Islet precursor cell (in vitro differentiated cells): ENCODE measurements at places on chromosomes 16 and 17.

DNA sequence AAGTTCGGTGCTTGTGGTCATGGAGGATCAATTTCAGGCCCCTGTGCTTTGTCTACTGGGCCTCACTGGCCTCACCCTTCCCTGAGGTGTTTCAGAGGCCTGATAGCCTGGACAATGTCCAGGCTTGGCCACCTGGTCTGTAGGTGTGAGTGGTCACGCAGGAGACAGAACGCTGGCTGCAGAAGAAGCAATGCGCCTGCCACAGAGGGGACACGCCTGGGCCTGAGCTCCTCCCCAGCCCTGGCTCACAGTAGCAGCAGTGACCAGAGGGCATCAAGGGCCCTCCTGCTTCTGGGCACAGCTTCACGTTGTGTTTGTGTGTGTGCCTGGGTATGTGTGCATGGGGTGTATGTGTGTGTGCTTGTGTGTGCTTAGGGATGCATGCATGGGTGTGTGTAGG is 1.9 kb upstream of the PITPNM3 start:
- DNase-seq, result no peak

DNA sequence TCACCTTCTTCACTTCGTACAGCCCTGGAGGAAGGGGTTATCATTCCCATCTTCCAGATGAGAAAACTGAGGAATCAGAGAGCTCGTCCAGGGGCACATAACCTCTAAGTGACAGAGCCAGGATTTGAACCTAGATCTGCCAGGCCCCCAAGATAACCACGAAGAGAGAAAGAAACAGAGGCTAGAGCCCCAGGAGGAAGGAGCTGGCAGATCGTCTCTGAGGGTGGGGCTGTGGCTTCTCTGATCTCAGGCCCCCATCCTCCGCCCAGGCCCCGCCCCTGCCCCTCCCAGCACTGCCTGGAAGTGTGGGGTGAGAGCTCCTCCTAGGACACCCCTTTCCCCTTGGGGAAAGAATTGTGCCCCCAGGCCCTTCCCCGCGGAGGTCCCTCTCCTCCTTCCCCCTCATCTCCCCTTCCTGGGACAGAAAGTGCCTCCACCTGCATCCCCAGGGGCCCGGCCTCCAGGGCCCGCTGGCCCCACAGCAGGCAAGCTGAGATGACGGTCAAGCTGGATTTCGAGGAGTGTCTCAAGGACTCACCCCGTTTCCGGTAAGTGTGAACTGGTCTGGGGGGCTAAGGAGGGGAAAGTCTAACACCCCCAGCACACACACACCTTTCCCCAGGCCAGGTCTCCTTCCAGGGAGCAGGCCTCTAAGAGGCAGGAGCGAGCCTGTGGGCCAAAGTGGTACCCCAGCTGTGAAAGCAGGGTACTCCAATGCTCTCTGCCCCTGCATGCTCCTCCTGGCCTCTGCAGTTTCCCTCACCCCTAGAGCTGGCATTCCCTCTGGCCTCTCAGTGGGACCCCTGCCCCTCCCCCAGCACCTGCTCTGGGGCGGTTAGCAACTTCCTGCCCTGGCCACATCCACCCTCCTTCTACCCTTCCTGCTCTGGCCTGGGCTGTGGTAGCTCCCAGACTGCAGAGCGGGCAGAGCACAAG is at the start of gene ACAP1:
ACAP1 (plus strand) TSS at position 290 of the 936 bp plus-strand sequence; CDS start at position 496, 206 bp downstream.
- DNase-seq, result no peak

DNA sequence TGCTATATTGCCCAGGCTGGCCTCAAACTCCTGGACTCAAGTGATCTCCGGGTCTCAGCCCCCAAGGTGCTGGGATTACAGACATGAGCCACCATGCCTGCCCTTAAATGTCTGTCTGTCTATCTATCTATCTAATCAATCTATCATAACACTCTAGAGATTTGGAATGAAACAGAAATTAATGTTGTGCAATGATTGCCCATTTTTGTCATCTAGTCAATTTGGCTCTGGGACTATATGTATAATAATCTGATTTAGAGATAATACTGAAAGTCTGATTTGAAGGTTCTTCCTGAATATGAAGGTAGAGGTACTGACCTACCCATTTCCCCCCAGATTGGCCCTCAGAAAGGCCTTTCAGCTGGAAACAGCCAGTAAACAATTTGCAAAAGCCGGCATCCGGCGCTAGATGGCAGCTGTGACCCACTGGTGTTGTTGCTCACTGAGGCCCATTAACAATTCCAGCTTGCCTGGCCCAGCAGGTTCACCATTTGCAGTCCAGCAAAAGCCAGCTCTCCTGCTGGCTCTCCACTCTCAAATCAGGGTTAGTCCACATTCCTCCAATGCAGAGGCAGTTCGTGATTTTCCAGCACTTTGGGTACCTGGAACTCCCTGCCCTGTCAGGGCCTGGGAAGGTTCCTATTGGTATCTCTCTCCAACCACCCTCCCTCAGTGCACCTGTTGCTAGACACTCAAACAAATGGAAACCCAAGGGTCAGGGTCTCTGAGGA is 22.9 kb upstream of the C16orf87 start:
- DNase-seq, result peak; percentile 95

DNA sequence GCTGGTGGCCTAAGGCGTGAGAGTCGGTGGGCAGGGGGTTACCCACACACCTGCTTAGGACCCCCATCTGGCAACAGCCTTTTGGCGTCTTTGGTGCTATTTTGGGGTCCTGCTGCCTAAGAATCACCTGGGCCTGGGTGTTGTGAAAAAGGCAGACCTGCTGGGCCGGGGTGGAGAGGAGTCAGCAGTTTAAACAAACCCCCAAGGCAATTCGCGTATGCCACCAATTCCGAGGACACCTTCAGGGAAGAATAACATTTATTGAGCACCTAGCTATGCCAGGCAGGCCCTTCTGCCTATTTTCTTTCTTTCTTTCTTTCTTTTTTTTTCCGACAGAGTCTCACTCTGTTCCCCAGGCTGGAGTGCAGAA is 53.9 kb upstream of the TOB1 start:
- DNase-seq, result no peak

GRCh38 chr17:77609553-77610517 is 348.7 kb upstream of the TNRC6C start:
- DNase-seq, result peak; percentile 40

DNA sequence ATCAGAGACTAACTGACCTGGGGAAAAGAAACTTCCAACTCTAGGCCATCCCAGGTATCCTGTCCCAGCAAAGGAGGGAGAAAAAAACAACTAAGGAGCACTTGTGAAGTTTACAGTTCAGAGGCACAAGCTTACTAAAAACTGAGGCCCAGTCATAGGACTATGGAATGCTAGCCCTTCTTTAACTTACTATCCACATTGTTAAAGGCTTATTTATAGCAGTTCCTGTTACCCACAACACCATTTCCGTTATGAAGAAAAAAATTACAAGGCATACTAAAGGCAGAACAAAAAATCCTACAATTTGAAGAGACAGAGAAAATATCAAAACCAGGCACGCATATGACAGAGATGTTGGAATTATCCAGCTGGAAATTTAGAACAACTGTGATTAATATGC is 159.1 kb downstream of the CDH11 start:
- no peak for DNase-seq

- DNase-seq, result no peak
These were observed 3.1 kb upstream of the WDR90 start for GRCh38 chr16:645852-646678.

DNA sequence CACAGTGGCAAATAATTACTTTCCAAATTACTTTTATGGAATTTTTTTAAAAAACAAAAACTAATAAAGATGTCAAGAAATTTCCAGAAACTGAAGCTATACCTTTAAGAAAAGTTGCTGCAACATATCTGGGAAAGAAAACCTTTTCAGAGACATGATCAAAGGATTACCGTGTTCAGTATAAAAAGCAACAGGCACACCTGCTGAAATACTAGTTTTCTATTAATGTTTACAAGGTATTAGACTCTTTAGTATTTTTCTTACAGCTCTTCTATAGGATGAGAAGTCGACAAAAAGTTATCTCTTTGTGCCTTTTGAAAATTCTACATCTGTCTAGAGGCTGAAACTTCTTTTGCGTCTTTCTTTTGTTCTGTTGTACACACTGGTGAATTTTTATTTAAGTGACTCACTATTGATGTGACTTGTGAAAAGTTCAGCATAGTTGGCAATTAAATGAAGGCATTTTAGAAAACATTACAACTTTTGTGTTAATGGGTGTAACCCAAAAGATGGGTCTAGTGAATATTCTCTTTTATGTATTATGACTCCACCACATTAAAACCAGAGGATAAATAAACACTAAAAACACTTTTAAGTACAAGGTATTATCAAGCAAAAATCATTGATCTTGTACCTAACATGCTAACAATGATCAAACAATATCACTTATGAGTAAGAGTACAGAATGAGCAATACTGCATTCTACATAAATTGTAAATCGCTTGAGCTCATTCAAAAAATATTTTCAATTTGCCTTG is 23.8 kb downstream of the NACA2 start:
- DNase-seq, result no peak

DNA sequence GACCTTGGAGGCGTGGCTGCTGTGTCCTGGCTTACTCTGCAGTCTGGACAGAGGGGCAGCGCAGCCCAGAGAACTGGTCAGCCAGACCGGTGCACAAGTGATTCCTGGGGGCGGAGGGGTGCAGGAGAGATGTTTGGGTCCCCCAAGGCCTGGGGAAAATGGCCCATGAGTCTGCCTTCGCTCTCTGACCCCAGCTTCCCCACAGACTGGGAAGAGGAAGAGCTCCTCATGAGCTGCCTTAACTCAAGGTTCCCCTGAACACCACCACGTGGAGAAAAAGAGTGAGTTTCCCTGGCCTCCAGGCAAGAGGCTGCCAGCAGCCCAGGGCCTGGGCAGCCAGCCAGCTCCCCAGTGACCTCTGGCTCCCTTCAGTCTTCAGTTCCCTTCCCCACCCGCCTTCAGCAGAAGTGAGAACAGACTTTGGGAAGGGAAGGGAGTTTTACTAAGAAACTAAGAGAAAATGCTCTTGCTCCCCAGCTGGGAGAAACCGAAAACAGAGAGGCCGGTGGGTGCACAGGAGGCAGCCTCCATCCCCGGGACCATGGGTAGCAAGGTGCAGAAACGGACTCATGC is 2.0 kb upstream of the C17orf99 start:
- DNase-seq, result no peak

DNA sequence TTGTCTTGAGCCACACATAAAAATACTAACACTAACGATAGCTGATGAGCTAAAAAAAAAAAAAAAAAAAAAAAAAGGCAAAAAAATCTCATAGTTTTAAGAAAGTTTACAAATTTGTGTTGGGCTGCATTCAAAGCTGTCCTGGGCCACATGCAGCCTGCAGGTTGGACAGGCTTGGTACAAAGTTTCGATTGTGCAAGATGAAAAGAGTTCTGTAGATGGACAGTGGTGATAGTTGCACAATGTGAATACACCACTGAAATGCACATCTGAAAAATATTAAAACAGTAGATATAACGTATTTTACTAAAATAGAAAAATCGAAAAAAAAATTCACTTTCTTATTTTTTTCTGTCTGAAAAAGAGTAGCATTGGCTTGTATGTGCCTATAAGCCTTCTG is 42.9 kb downstream of the AMFR start:
- DNase-seq, result no peak

DNA sequence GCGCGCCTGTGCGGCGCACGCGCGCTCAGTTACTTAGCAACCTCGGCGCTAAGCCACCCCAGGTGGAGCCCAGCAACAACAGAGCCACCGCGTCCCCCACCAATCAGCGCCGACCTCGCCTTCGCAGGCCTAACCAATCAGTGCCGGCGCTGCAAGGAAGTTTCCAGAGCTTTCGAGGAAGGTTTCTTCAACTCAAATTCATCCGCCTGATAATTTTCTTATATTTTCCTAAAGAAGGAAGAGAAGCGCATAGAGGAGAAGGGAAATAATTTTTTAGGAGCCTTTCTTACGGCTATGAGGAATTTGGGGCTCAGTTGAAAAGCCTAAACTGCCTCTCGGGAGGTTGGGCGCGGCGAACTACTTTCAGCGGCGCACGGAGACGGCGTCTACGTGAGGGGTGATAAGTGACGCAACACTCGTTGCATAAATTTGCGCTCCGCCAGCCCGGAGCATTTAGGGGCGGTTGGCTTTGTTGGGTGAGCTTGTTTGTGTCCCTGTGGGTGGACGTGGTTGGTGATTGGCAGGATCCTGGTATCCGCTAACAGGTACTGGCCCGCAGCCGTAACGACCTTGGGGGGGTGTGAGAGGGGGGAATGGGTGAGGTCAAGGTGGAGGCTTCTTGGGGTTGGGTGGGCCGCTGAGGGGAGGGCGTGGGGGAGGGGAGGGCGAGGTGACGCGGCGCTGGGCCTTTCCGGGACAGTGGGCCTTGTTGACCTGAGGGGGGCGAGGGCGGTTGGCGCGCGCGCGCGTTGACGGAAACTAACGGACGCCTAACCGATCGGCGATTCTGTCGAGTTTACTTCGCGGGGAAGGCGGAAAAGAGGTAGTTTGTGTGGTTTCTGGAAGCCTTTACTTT is at the start of gene UBB:
UBB (plus strand) TSS at position 452 of the 856 bp plus-strand sequence. CDS start 817 bp downstream, outside the sequence.
- DNase-seq, result peak; percentile 100
